ENCODE measurements at places on chromosomes 6 and 20. TPM values are rescaled to one million over a fixed set of nuclear protein-coding genes. Genes with fewer than 3 reads are reported as not detected.

- peaks cover 14% of the 10 kb centered on the region for H3K27me3 ChIP-seq
- no peak overlapping the region for H3K4me3 ChIP-seq
Observed at GRCh38 chr6:169816054-169816453, 64.6 kb downstream of the ERMARD start.

The RNGTT gene
- total RNA-seq = 21.7 TPM

- DNase-seq = no peak
- H3K4me3 ChIP-seq = no peak overlapping the region
- H3K36me3 ChIP-seq = peaks cover 4% of the 10 kb centered on the region
- no peak overlapping the region for H3K27ac ChIP-seq
Observed at GRCh38 chr6:1679031-1679687, 69.4 kb downstream of the FOXC1 start.

The STMND1 gene
- not detected for total RNA-seq

The NRSN1 gene
- not detected for total RNA-seq

DNA sequence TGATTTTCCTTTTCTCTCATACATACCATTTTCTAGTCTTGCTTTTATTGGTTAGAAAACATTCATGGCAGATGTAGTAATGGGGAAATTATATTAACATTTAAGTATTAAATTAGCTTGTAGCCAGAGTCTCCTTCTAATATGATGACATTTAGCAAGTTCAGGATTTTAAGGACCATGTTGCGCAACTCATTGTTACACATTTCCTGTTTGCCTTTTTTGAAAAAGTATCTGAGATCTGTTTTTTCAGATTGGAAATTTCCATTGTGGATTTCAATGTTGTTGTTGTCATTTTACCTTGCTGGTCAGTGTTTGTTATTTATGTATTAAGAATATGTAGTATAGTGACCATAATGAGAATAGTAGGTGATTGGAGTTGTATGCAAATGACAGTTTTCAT lies 38.7 kb downstream of the CDKAL1 start:
- DNase-seq = no peak
- H3K4me1 ChIP-seq = peaks cover 20% of the 10 kb centered on the region
- no peak overlapping the region for H3K27ac ChIP-seq
- H3K27me3 ChIP-seq = no peaks in the 10 kb centered on the region
- H3K4me3 ChIP-seq = no peak overlapping the region

- H3K4me1 ChIP-seq = no peaks in the 10 kb centered on the region
- H3K27me3 ChIP-seq = peaks cover 3% of the 10 kb centered on the region
- no peak overlapping the region for H3K4me3 ChIP-seq
- no peak overlapping the region for H3K27ac ChIP-seq
Observed at GRCh38 chr6:12258591-12259075, 31.5 kb upstream of the EDN1 start.

- peak; percentile 33 for DNase-seq
- H3K27me3 ChIP-seq = no peaks in the 10 kb centered on the region
- H3K4me3 ChIP-seq = no peak overlapping the region
- H3K27ac ChIP-seq = peak overlapping the region; percentile 3
Observed at GRCh38 chr6:20919677-20920385, 385.6 kb downstream of the CDKAL1 start.

DNA sequence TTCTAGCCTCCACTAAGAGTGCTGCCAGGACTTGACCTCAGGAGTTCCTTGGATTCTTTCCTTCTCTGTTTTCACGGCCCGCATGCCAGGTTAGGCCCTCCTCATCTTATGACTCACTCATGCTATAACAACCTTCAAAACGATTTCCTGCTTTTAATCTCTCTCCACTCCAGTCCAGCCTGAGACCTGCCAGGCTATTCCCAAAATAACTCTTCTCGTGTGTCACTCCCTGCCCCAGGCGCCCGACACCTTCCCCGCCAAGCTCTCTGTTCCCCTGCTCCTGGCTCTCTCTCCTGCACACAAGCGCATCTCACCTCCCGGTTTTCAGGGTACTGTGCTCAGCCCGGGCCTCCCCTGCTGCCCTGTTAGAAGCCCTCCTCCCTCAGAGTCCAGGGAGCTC lies 64.1 kb upstream of the RPS6KA2 start:
- H3K4me1 ChIP-seq = no peaks in the 10 kb centered on the region
- no peak for DNase-seq
- no peak overlapping the region for H3K4me3 ChIP-seq
- no peak overlapping the region for H3K27ac ChIP-seq

DNA sequence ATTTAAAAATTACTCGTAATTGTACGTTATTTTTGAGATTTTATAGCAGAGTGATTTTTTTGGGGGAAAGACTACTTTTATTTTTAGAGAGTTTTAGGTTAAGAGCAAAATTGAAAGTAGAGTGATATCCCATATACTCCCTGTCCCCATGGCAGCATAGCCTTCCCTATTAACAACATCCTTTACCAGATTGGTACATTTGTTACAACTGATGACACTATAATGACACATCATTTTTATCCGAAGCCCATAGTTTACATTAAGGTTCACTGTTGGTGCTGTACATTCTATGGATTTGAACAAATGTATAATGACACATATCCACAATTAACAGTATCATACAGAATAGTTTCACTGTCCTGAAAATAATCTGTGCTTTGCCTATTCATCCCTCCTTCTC lies 1126.4 kb upstream of the CITED2 start:
- H3K27ac ChIP-seq = no peak overlapping the region
- no peak overlapping the region for H3K4me3 ChIP-seq

All from activated naive CD4-positive, alpha-beta T cell treated with anti-CD3 and anti-CD28 coated beads for 36 hours (primary cell).